NCI-H1092 treated with DMSO at 0.1 percent for 48 hours (cell line): ENCODE measurements at places on chromosomes 3 and 15.

DNA sequence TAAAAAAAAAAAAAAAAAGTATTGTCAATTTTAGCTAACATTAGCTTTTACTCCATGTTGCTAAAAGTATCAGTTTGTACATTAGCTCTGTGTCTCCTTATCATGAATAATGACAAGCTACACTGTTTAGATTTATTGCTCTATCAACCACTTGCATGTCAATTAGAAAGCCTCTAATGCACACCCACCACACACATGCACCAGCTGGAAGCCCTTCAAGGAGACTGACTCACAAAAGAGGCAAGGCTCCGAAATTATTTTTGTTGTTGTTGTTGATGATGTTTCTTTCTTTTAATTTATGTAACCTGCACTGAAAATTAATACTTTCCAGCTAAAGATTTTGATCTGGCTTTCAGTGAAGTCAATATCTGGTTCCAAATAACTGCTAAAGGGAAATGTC is 71.5 kb downstream of the ETFA start:
- no peak for DNase-seq

DNA sequence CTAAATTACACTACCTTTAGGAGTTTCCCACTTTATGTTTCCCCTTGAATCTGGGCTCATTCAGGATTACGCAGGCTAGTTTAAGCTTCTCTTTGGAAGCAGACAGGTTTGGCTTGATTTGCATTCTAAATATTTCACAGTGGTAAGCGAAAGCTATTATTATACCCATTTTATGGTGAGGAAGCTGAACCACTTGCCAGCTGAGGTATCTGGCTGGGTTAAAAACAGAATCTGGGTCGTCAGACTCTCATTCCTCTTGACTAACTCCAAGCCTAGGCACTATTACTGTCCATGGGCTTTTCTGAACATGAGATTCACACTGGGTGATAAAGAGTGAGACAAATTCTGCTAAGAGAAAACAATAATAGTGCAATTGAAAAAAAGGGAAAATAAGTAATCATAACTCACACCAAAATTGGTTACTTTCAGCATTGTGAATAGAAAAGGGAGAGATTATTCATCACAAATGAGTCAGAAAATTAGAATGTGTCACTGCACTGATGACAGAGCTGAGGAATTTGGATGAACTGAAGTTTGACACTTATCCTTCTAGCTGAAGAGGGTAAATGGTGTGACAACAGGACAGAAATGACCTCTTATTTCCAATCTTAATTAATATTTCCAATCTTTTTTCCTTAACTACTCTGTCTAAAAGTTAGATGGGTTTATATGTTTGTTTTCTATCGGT is 211.3 kb downstream of the TIGIT start:
- DNase-seq = no peak

GRCh38 chr3:73509066-73509465 is 115.7 kb downstream of the PDZRN3 start:
- DNase-seq = no peak

DNA sequence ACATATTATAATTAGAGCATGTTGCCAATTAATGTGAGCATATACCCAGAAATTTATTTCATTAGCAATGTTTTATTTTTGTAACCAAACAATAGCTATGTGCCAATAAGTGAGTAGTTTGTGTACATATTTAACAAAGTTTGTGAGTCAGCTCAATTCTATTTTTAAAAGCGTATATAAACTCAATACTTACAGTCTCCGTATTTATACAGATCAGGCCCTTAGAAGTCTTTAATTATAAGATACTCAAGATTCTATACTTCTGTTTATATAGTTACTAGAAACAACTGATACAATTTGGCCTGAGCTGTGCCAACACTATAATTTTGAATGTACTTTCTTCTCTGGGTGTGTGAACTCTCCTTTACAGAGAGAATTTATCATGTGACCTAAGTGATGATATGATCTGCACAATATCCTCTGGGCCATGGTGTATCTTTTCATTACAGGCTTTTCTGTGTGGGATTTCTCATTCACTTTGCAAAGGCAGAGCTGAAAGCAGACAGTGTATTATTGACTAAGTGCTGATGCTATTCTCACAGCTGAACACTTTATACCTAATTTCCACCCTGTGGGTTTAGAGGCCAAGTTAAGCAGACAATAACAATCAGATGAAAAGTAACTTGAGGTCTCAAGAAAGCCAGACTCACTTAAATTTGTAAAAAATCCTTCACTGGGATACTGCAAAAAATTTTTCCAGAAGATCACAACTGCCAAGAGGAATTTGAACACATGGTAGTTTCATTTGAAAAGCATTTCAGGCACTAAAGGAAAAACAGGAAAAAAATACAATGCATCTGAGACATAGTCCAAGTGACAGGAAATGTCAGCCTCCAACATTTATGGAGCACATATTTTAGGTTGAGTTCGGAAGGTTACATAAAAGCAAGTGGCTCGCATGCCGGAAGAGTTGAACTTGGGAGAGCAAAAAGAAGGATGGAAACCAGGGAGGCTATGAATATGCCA is 277.9 kb upstream of the SEMA6D start:
- DNase-seq = no peak
